Lung (tissue), 17 donors: ENCODE measurements at places on chromosomes 7 and 10. TPM values are rescaled to one million over a fixed set of nuclear protein-coding genes. Genes with fewer than 3 reads are reported as not detected.

GALNT17 gene
- polyA plus RNA-seq, result 2.8 TPM

CNPY1 gene
- polyA plus RNA-seq, result not detected

SPDYE9 gene
- not detected for polyA plus RNA-seq

TRPV6 gene
- polyA plus RNA-seq, result 0.40 TPM

C10orf95 gene
- polyA plus RNA-seq, result 3.9 TPM

EPO gene
- polyA plus RNA-seq, result 0.10 TPM

PKD1L1 gene
- 0.30 TPM for polyA plus RNA-seq

PTEN gene
- polyA plus RNA-seq, result 36.3 TPM

IFIT1B gene
- polyA plus RNA-seq, result not detected

ELMO1 gene
- 10.1 TPM for polyA plus RNA-seq

HKDC1 gene
- polyA plus RNA-seq, result 4.6 TPM

SPDYE8 gene
- polyA plus RNA-seq, result not detected

AQP1 gene
- polyA plus RNA-seq, result 527 TPM

LRRC18 gene
- polyA plus RNA-seq, result 1.8 TPM

PDLIM1 gene
- polyA plus RNA-seq, result 200 TPM

A1CF gene
- polyA plus RNA-seq, result under 0.01 TPM

GRM3 gene
- not detected for polyA plus RNA-seq

FAM170B gene
- polyA plus RNA-seq, result not detected

DRGX gene
- polyA plus RNA-seq, result not detected

NKX1-2 gene
- polyA plus RNA-seq, result not detected

GIMAP7 gene
- polyA plus RNA-seq, result 39.8 TPM

CCL24 gene
- 1.1 TPM for polyA plus RNA-seq

GARIN1A gene
- polyA plus RNA-seq, result 0.35 TPM

SHTN1 gene
- polyA plus RNA-seq, result 14.0 TPM

LRRN3 gene
- polyA plus RNA-seq, result 1.1 TPM

PNLIPRP1 gene
- not detected for polyA plus RNA-seq

TUBAL3 gene
- polyA plus RNA-seq, result 0.06 TPM

TMEM176B gene
- 54.8 TPM for polyA plus RNA-seq

CFAP43 gene
- 10.1 TPM for polyA plus RNA-seq

EIF4EBP2 gene
- polyA plus RNA-seq, result 22.9 TPM

TBXAS1 gene
- polyA plus RNA-seq, result 126 TPM

PON1 gene
- 2.3 TPM for polyA plus RNA-seq

STEAP2 gene
- 5.3 TPM for polyA plus RNA-seq

DNAJC30 gene
- 8.1 TPM for polyA plus RNA-seq

EEPD1 gene
- polyA plus RNA-seq, result 7.5 TPM

HPS6 gene
- 20.9 TPM for polyA plus RNA-seq

PLCE1 gene
- 1.5 TPM for polyA plus RNA-seq

FAM200A gene
- polyA plus RNA-seq, result 5.4 TPM

CREB5 gene
- polyA plus RNA-seq, result 6.6 TPM

ACSL5 gene
- 46.1 TPM for polyA plus RNA-seq

PALD1 gene
- 10.5 TPM for polyA plus RNA-seq

SEMA3D gene
- 0.53 TPM for polyA plus RNA-seq

MLXIPL gene
- polyA plus RNA-seq, result 10.0 TPM

SLIT1 gene
- polyA plus RNA-seq, result 0.41 TPM

LAMB4 gene
- 0.16 TPM for polyA plus RNA-seq

VGF gene
- polyA plus RNA-seq, result 0.29 TPM

CDH23 gene
- 4.5 TPM for polyA plus RNA-seq

ZNF467 gene
- 11.2 TPM for polyA plus RNA-seq

FAM25A gene
- polyA plus RNA-seq, result not detected
